ENCODE measurements at places on chromosomes 12 and 14.

DNA sequence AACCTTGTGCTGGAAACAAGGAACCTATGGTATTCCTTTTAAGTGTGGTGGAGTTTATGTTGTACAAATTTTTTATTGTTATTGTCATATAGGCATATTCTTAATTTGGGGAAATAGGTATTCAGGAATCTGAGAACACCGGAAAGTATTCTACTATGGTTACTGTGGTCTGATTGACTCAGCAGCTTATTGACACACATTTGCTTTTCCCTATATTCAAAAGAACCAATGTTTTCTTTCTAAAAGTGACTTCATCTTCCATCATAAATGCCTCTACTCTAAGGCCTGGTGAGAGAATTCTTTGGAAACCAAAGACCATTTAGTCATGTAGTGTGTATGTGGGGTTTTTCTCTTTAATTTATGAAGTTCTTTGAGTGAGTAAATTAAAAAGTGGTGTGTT, 474.8 kb downstream of the TMTC2 start:
- no peak for DNase-seq

DNA sequence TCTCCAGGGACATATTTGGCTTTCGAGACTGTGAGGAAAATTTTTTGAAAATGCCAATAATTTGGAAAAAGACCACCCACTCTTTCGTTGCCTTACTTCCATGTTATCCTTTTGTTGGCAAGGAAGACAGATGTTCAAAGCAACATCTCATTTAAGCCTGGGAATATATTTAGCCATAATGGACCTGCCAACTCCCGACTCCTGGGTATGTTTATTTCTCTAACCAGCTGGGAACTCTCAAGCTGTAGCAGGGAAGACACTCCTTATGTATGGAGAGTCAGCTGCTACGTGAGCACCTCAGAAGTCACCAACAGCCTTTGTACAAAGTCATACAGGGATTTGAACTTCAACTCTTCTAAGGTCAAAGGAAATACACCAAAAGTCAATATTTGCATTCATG, 96.5 kb upstream of the DAAM1 start:
- no peak for DNase-seq

GRCh38 chr14:96255501-96256366, at the start of gene BDKRB1:
BDKRB1 (plus strand) TSS chr14:96256210; CDS start chr14:96263683, 7,473 bp downstream.
- DNase-seq, result no peak

DNA sequence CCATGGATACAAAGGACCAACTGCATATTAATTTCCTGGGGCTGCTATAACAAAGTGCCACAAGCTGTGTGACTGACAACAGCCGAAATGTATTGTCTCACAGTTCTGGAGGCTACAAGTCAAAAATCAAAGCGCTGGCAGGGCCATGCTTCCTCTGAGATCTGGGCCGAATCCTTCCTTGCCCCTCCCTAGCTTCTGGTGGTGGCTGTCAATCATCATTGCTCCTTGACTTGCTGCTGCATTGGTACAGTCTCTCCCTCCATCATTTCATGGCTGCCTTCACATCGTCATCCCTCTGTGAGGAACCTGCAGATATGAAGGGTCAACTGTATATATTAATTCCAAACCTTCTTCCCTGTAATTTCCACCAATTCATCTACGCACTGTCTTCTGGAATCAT, 118.3 kb downstream of the EXOC5 start:
- no peak for DNase-seq

GRCh38 chr14:32012062-32012461, 65.0 kb upstream of the ARHGAP5 start:
- DNase-seq, result no peak

DNA sequence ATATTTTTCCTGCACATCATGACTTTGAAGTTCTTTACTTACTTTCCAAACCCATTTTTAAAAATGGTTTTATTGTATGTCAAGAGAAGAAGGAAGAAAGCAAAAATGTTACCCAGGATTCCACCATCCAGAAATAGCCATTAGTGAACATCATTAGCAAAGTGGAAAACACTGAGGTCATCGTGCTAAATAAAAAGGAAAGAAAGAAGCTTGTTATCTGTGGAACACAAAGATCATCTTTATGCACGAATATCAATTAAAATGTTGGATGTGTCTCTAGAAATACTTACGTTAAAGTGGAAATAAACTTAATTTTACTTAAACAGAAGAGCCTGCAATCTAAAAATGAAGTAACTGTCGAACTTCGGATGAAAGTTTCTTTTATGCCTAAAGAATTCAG, 27.3 kb downstream of the SFSWAP start:
- no peak for DNase-seq

DNA sequence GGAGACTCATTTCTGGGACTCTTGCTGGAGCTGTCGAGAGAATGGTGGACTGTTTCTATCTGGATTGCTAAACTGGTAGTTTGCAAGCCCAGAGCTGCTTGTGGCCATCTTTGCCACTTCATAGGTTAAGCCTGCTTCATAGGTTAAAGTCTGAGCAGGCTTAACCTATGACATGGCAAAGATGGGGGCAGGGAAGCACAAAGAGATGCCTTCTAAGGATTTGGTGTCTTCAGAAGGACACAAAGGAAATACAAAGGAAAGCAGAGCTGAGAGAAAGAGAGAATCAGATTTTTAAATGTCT, 78.4 kb upstream of the MAX start:
- no peak for DNase-seq

DNA sequence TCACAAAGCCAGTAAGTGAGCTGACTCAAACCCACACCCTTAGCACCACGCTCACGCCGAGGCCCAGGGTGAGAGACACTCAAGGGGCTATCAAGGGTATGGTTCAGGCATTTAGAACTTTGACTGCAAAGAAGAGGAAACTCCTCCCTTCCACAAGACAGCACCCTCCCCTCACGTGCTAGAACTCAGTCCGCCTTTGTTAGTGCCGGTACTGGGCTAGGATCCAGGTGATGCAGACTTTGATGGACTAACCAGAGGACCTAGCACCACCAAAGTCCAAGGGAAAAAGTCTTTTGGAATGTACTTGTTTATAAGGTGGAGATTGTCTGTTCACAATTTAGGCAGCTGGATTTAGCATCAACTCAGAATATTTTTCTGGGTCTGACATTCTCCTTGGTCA, 33.7 kb downstream of the VWF start:
- no peak for DNase-seq

GRCh38 chr12:88063375-88063774, 34.2 kb upstream of the C12orf50 start:
- DNase-seq, result no peak

- no peak for DNase-seq
Measured at GRCh38 chr14:64725879-64726584, 21.8 kb downstream of the PLEKHG3 start.

- DNase-seq, result no peak
Measured at GRCh38 chr12:34108405-34108803, 86.1 kb downstream of the ALG10 start.

DNA sequence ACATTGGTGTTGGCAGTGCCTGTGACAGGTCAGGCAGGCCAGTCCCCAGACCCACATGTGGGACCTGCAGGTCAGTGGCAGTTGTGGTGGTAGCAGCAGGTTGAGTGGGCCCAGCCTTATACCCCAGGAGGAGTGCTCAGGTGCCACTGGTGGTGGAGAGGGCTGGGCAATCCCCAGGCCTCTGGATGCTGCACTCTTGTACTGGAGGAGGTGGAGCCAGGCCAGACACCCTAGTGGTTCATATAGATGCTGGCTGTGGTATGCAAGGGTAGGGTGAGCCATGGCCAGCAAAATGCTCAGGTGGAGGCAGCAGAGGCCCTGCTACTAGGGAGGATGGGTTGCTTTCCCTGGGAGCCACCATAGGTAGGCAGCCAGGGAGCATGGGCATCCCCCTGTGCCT, 190.4 kb upstream of the TMPO start:
- no peak for DNase-seq

GRCh38 chr12:75329918-75330826, at the start of gene CAPS2:
CAPS2 (minus strand) TSS chr12:75330324; CDS start chr12:75326498, 3,826 bp downstream.
- peak; percentile 70 for DNase-seq

DNA sequence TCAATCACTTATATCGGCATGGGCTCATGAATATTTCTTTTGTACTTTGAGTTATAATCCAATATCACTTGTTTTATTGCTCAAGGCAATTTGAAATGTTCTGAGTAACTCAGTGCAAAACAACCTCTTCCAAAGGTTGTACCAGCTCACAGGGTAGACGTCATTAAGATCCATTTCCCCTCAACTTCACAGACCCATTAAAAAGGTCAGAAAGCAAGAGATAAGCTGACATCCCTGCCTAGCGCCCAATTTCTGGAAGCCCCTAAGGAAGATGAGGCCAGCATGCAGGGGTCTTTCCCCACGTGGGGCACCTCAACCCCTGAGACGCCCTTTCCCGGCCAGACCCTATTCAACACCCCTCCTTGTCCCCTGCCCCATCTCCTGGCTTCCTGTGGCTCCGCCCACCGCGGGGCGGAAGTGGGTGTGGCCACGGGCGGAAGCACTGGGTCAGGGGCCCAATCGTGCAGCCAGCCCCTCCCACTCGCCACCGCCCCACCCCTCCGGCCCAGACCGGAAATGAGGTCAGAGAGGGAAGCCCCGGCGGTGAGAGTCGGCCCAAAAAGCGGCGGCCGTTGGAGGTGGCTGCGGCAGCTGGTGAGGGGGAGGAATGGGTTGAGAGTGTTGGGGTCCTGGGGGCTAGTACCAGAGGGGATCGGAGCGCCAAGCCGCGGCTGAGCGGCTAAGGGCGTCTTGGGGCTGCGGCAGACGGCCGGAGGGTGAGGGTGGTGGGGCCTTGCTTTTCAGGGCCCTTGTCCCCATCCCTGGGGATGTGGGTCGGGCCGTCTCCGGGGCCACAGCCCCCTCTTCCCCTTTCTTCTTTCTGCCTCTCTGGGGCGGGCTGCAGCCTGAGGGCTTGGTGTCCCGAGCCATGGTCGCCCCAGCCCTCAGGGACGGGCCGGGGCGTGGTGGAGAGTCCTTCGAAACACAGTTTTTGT, at the start of gene GPATCH2L:
Gene GPATCH2L (plus strand): TSS at position 525 of the 935 bp plus-strand sequence. CDS start 2,442 bp downstream, outside the sequence.
- DNase-seq, result peak; percentile 99

GRCh38 chr14:99041141-99041819, 230.7 kb downstream of the BCL11B start:
- DNase-seq, result no peak

GRCh38 chr12:49041881-49042484, 18.6 kb downstream of the KMT2D start:
- DNase-seq, result no peak

- DNase-seq, result no peak
Measured at GRCh38 chr14:30444451-30444850, 114.5 kb upstream of the G2E3 start.

DNA sequence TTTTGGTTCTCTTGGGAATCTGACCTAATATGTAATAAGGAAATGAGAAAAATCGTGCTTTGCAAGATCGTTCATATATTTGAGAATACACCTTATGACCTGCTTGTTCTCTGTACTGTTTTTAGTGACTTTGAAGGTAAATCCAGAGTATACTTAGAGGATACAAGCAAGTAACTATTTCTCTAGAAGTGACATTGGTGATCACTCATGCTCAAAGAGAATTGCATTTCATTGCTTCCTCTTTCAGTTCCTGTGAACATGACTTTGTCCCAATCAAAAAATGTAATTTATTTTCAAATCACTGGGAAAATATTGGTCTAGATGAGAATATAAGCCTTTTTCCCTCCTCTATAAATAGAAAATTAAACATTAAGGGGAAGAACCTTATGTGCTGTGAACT, 2.7 kb downstream of the KTN1 start:
- no peak for DNase-seq

- DNase-seq, result no peak
Measured at GRCh38 chr12:66319266-66319954, 17.1 kb downstream of the HELB start.

Data from activated T-cell treated with anti-CD3 and anti-CD28 coated beads, Interleukin-2, amount 50 U/mL, for 1 hour (primary cell).